Upper lobe of right lung (tissue), 1 donor: ENCODE measurements at places on chromosomes 7 and 10. TPM values are rescaled to one million over a fixed set of nuclear protein-coding genes. Genes with fewer than 3 reads are reported as not detected.

DNA sequence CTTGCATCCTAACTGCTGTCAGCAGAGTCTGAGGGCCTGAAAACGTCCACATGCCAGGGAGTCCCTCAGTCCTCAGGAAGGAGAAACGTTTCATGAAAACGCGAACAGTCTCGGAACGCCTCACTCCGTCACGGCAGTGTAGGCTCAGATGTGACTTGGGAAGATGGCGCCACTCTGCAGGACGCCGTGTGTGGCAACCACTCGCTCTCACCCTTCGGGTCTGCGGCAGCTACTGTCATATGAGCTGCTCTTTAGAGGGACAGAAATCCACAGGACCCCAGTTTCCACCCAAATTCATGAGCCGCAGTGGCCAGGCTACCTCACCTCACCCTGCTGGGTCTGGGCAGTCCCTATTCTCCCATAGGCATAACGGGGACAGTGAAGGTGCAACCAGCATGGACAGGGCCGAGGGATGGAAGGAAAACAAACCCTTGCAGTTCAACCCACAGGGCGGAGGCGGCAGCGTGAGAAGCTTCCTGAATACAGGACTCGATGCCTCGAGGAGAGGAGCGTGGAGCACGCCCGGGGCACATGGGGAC is 438.3 kb downstream of the DNAJB6 start:
- no peak for DNase-seq

DNA sequence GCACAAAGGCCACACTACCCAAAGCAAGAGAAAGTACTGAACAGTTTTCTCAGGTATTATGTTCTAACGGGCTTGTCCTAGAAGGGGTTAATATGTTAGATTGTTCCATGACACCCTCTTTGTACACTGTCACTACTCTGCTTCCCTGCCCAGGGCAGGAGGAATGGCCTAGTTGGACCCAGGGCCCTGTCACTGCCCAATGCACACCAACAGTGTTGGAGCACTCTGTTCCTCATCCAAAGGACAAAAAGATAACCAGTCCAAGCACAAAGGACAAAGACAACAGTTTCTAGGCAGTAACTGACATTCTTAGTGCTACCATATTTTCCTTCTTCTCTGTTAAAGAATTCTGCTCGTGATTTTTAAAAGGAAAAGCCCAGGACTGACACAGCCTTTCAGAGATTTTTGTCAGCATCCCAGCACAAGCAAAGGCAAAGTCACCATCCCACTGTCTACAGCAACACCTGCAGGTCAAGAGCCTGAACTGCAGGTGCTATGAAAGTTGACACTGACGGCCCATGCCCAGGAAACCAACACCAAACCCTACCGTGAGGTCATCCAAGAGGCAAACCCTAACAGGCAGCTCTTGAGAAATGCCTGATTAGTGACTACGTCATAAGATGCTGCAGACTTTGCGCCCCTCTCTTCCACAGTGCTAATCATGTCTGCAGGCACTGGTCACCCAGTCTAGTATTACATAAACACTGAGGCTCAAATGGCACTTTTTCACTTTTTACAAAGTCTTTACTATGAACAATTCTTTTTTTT is 13.2 kb downstream of the NUDCD3 start:
- no peak for DNase-seq

OPN1SW gene
- total RNA-seq = not detected

DNA sequence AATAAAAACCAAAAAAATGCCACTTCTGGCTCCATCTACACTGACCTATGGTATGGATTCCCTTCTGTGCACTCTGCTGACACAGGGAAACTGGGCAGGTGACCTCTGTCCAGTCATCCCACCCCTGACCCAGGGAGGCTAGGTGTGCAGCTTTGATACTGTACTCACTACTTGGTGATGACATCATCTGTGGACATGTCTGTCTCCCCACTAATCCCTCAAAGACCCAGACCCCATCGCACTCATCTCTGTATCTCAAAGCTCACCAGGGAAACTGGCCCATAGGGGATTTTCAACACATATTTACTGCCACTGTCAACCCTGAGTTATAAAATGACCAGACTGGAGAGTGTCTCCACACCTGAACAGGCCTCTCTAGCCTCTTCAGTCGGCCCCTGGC is 10.6 kb downstream of the SGMS1 start:
- DNase-seq = no peak

TRPV5 gene
- total RNA-seq = not detected

DNA sequence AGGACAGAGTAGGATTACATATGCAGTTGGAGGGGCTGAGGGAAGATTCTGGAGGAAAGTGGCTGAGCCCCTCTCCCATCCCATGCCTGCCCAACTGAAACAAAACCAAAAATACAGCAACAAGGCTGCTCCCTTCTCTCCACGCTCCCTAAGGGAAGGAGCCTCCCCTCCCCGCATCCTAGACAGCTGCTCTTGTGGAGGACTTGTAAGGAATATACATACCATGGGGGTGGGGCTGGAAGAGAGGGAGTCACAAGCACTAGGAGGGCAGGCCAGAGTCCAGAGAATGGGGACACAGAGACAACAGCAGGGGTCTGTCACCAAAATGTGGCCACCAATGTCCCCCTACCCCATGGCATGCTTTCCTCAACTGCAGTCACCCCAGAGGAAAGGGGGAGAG is 13.2 kb downstream of the LDB1 start:
- DNase-seq = no peak

DNA sequence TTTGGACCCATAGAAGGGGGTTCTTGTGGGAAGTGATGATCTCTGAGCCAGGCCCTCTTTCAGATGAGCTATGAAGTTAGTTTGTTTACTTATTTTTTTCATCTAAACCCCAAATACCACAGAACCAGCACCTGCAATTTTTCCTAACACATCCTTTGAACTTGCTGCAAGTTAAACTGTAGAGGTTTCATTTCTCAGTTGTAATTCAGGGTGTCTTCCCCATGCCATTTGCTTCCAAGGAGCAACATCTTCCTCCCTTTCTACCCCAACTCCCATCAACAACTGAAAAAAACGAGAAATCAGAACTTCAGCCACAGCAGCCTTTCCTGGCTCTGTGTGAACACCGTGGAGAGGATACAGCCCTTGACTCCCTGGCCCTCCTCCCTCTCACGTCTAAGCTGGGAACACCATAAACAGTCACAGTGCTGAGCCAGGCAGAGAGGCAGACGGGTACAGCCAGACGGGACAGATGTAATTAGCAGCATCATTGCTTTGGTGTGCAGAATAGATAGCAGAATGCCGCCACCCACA is 63.6 kb downstream of the RGS10 start:
- no peak for DNase-seq

- DNase-seq = no peak
These were observed 3.7 kb downstream of the FUOM start for GRCh38 chr10:133353988-133354605.

SORBS1 gene
- 50.7 TPM for total RNA-seq

DNA sequence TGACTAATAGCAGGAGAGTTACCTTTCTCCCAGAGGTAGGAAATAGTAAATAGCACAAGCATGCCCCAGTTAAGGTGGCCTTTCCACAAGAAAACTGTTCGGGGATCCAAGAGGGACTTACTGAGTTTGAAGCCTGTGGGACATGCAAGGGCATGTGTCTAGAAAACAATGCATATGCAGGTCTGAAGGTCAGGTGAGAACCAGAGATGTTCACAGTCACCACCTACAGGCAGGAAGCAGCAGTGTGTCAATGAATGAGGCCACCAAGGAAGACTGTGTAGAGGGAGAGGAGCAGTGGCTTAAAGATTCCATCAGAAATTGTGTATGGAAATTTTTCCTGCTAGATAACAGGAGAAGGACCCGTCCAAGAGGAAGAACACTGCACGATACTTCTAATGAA is 66.0 kb downstream of the CALD1 start:
- no peak for DNase-seq

- no peak for DNase-seq
These were observed 92.1 kb downstream of the SIRT1 start for GRCh38 chr10:67976292-67977245.

- no peak for DNase-seq
These were observed 407.4 kb downstream of the KCNMA1 start for GRCh38 chr10:77230194-77230593.
